ENCODE measurements at places on chromosomes 16 and 17. TPM values are rescaled to one million over a fixed set of nuclear protein-coding genes. Genes with fewer than 3 reads are reported as not detected.

DNA sequence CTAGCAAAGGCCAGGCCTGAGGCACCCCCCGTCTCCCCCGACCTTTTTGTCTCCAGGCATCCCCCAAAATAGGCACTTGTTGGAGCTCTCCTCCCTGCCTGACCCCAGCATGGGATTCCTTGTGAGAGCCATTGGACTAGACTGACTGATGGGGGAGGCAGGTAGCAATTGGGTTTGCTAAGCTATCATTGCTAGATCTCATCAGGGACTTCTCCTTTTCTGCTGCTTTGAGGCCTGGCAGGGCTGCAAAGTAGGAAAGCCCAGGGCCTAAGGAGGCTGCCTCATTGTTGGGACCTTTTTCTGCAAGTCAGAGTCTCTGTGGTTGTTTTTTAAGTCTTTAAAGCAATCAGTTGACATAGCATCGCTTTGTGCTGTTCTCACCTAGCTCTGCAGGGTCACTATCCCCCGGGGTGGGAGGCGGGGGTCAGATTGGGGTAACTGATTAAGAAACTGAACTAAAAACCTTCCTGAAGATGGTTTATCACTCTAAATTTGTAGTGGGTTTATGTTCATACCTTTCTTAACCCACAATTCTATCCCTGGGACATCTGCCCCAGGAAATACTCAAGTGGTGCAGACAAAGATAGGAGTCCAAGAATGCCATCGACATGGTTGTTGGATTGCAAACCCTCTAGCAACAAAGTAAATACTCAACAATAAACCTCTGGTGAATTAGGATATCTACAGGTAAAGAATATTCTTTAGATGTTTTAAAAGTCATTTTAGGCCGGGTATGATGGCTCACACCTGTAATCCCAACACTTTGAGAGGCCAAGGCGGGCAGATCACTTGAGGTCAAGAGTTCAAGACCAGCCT, 28.0 kb downstream of the LLGL2 start:
- DNase-seq, result no peak

- DNase-seq, result no peak
Measured at GRCh38 chr17:56876766-56877179, 37.1 kb downstream of the TRIM25 start.

- no peak for DNase-seq
Measured at GRCh38 chr17:77601054-77601979, 357.2 kb upstream of the TNRC6C start.

- DNase-seq, result no peak
Measured at GRCh38 chr17:42691021-42691545, 8.8 kb downstream of the CNTNAP1 start.

GRCh38 chr17:67519801-67520251, 142.7 kb downstream of the PITPNC1 start:
- DNase-seq, result no peak

DNA sequence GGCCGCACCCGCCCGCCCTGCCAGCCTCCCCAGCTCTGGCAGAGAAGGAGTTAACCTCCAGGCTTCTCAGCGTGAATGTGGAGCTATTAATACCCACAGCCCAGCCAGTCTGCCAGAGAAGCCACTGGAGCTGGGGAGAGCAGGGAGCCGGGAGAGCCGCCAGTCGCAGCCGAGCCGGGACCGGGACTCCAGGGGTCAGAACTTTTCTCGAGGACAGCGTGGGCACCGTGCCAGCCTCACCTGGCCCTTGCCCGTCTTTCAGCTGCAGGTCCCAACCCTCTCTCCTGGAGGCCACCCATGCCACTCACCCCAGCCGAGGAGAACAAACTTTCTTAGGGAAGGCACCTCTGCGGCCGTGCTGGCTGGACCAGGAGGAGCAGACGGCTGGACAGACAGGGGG, 33.8 kb upstream of the SBK1 start:
- peak; percentile 56 for DNase-seq

Gene MTHFSD
- total RNA-seq, result 35.6 TPM

GRCh38 chr17:7440113-7440833, 961 bp downstream of the FGF11 start:
- DNase-seq, result peak; percentile 73

Gene KRTAP9-2
- total RNA-seq, result not detected

Gene NEUROD2
- not detected for total RNA-seq

Gene KIF1C
- total RNA-seq, result 43.1 TPM

Gene CCL5
- total RNA-seq, result 0.66 TPM

Gene PPP1R1B
- 75.8 TPM for total RNA-seq

DNA sequence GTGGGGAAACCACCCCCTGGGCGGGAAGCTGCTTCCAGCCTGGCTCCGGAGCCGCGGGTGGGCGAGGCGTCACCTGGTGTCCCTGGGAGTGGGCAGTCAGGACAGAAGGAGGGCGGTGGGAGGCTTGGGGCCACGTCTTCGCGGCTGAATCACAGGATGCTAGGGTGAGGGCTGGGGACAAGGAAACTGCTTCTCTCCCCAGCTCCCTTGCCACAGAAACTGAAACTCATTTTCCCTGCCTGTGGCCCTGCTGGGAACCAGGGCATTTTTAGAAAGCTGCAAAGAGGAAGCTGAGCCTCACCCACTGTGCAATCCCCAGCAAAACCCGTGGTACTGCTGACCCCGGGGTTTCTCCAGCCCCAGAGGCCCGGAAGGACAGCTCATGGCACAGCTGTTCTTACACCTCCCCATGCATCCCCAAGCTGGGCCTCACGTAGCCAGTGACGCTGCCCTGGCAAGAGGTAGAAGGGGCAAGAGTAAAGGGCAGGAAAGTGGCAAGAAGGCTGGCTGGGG, 8.2 kb downstream of the RHBDF2 start:
- DNase-seq, result peak; percentile 82

GRCh38 chr17:63993368-63993985, 4.7 kb upstream of the PRR29 start:
- DNase-seq, result no peak

Gene DOC2A
- 0.78 TPM for total RNA-seq

DNA sequence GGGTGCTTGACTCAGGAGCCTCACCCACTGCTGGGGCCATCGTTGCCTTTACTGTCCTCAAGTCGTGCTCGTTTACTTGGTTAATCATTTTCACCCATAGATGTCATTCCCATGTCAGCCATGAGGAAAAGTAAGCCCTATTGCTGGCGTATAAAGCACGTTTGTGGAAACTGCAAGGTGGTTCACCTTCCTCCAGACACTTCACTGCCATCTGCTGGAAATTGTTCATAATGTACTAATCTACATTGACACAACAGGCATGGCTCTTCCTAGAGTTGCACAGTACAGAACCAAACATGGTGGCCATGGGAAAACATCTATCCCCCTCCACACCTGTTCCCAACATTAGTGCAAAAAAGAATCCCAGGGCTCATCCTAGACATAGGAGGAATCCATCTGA, 116.6 kb downstream of the ZNF18 start:
- DNase-seq, result no peak

Gene TMEM100
- 5.6 TPM for total RNA-seq

Gene CORO6
- total RNA-seq, result 2.3 TPM

DNA sequence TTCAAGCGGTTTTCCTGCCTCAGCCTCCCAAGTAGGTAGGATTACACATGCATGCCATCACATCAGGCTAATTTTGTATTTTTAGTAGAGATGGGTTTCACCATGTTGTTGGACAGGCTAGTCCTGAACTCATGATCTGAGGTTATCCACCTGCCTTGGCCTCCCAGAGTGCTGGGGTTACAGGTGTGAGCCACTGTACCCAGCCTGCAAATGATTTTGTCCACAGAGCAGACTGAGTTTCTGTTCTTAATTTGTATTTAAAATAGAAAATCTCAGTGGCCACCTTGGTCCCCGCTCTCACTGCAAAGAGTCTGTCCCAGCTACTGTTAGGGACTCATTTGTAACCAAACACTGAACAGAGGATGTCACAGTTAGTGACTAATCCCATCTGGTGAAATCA, 415.7 kb upstream of the RBFOX1 start:
- DNase-seq, result no peak

GRCh38 chr16:4384509-4384942, 12.9 kb downstream of the VASN start:
- no peak for DNase-seq

Gene SNAI3
- not detected for total RNA-seq

- peak; percentile 73 for DNase-seq
Measured at GRCh38 chr17:43576563-43577229, 30.6 kb upstream of the ETV4 start.

All from body of pancreas (tissue), 4 donors.